ENCODE measurements at places on chromosomes 3 and 15.

DNA sequence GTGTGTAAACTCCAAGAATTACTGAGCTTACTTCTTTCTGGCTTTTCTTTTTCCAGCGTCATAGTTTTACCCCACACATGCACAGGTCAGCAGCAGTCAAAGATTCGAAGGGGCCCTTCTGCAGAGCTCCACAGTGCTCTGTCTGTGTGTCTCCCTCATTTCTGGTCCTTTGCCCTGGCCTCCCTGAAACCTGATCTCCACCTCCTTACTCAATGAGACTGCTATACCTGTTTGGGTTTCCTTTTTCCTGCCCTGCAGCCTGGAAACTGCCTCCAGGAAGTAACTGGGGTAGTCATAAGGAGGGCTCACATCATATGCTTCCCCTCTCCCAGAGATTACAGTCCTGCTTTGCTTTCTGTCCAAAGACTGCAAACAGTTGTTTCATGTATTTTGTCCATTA lies 82.8 kb upstream of the TNIK start:
- no peak for DNase-seq

DNA sequence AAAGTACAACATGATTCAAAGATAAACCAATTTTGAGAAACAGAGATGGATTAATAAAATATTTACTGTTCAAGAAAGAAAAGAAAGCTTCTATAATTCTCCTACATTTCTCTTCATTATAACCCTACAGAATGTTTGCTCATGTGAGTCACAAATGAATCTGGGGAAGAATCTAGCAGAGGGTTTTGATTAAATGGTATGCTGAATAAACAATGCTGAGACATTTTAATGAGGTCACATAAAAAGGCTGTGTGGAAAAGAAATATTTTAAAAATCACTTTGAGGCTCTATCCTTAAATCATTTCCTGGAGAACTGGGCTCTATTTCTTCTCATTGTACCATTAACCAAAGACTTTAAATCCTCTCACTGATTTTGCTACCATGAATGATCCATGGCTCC lies 727.7 kb downstream of the NTRK3 start:
- DNase-seq, result peak; percentile 6

DNA sequence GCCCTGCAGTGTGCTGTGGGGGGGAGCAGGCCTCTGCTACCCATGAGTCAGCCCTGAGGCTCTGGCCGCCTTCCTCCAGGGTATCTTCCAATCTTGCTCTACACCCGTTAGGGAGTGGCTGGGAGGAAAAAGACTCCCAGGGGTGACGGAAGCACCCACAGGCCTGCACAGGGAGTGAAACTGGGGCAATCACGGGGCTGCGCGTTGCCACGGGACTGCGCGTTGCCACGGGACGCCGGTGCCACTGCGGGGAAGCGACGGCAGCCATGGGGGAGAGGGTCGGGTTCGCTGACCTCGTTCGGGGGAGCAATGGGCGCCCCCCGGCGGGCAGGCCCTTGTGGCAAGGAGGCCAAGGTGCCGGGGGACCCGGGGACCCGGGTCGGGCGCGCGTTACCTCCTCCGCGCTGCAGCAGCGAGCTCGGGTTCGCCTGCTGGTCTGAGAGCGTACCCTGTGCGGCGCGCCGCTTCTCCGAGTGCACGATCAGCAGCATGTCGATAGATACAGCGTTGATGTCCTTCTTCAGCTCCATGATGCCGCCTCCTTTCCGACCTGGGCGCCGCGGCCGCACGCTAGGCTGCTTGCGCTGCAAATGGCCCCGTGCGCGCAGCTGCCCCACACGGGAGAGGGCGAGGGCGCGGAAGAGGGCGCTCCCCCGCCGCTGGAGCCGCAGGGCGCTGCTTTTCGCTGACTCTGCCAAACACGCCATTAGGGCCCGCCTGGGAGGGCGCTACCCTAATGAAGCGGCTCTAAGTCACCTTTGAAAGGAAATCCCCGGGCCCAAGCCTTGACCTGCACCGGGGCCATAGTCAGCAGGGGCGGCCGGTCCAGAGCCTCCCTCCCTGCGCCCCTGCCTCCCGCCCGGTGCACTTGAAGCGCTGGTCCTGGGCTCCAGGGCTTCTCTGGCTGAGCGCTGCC lies at the start of gene KY:
Gene KY (minus strand): TSS at position 592 of the 916 bp plus-strand sequence. CDS start 62 bp downstream, at position 530.
- no peak for DNase-seq

- peak; percentile 52 for DNase-seq
Measured at GRCh38 chr3:52529376-52530333, 4.0 kb downstream of the NT5DC2 start.

GRCh38 chr3:171586274-171586673 lies 126.1 kb upstream of the TNIK start:
- DNase-seq, result no peak

GRCh38 chr3:126616931-126617330 lies 38.0 kb downstream of the TXNRD3 start:
- DNase-seq, result no peak

- no peak for DNase-seq
Measured at GRCh38 chr3:57451150-57451846, 92.8 kb downstream of the DNAH12 start.

- DNase-seq, result no peak
Measured at GRCh38 chr3:150409512-150410310, 1.6 kb downstream of the TSC22D2 start.

GRCh38 chr3:123060054-123060453 lies 6.8 kb upstream of the PDIA5 start:
- DNase-seq, result no peak

- DNase-seq, result no peak
Measured at GRCh38 chr15:69790632-69791031, 307.1 kb downstream of the TLE3 start.

DNA sequence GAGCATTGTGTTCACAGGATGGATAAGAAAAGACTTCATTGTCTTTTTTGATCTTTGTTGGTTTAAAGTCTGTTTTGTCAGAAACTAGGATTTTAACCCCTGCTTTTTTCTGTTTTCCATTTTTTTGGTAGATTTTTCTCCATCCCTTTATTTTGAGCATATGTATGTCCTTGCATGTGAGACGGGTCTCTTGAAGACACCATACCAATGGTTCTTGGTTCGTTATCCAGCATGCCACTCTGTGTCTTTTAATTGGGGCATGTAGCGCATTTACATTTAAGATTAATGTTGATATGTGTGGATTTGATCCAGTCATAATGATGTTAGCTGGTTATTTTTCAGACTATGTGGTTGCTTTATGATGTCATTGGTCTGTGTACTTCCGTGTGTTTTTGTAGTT lies 687.0 kb downstream of the NAALADL2 start:
- DNase-seq, result no peak

GRCh38 chr3:152628496-152628895 lies 206.4 kb upstream of the P2RY1 start:
- DNase-seq, result no peak

DNA sequence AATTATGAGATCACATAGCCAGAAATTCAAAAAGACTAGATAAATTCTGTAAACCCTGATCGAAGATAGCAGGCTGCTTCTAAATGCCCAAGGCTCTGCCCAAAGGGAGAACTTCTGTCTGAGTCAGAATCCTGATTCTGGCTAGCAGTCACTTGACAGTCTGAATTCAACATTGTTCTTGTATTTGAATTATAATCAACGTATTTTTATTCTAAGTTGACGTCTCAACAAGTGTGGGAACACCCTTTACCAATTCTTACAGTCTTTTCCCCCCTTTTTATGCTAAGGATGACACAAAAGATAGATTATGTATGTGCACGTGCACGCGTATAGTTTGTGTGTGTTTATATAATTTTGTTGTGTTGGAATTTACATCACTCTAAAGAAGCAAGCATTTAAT lies 552.8 kb downstream of the NAALADL2 start:
- DNase-seq, result no peak

DNA sequence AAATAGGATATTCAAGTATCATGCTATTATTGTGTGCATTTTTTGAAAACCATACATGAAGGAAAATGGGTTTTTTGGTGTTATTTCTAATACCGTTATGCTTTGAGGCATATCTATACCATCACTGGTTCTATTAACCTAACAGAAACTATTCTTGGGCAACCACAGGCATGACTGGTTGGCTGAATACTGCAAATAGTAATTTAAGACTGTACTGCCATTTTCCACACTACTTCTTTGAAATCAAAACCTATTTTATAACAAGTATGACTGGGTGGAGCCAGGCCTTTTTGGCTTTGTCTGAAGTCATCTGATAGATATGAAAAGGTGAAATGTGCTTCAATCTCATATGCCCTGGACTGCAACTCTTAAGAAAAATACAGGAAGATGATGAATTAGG lies 115.1 kb downstream of the ULK4 start:
- DNase-seq, result no peak

- DNase-seq, result no peak
Measured at GRCh38 chr3:133836497-133837158, 31.0 kb downstream of the SRPRB start.

GRCh38 chr3:123423806-123424205 lies 25.1 kb downstream of the ADCY5 start:
- DNase-seq, result no peak

DNA sequence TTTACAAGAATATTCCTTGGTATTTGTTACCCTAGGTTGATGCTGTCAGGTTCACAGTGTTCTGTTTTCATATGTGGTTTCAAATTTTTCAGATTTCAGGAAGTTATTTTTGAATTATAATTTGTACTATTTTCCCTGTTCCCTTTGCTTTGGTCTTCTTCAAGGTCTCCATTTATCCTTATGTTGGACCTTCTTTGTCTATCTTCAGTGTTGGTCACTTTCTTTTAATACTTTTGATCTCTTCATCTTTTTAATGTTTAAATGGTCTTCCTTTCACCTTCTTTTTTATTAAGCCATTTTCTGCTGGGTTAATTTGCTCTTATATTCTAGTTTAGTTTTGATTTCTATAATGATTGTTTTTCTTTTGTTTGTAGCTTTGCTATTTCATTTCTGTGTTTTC lies 61.3 kb downstream of the KLHL25 start:
- DNase-seq, result no peak

- DNase-seq, result no peak
Measured at GRCh38 chr3:111284503-111285183, 213.0 kb downstream of the NECTIN3 start.

DNA sequence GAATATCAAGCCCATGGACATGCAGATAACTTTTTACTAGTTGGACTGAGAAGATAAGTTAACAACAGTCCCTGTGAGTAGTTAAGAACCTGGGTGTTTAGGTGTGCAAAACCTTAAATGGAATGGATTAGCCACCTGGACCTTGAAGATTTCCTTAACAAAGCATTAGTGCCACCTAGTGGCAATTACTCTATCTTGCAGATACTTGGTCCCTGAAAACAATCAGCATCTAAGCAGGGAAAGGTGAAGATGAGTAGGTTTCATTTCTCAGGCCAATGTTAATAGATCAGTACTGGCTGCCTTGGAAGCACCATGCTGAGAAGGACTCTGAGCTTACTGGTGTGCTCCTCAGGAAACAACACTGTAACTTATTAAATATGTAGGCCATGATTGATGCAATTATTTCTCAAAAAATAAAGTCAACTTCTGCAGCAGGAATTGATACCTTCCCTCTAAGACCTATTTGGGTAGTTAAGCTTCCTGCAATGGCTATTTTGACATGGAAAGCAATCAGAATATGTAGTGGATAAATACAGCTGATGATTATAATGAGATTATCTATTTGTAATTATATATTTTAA lies 329.4 kb downstream of the TBC1D5 start:
- peak; percentile 9 for DNase-seq

- DNase-seq, result no peak
Measured at GRCh38 chr15:101043011-101043410, 123.9 kb downstream of the LRRK1 start.

DNA sequence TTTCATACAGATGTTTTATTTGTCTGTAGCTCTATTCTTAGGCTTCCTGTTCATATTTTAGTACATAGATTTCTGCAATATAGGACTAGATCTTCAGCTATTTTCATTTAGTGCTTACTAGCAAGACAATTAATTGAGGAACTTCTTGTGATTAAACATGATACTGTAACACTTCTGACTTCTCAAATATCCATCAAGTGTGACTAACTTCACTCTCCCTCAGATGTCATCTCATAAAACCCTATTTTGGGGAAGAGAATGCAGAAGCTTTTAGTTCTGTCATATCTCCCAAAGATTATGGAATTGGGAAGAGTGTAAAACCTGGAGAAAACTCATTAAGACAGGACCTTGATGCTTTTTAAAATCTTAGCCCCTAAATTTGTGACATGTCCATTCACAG lies 28.6 kb upstream of the GOLIM4 start:
- no peak for DNase-seq

DNA sequence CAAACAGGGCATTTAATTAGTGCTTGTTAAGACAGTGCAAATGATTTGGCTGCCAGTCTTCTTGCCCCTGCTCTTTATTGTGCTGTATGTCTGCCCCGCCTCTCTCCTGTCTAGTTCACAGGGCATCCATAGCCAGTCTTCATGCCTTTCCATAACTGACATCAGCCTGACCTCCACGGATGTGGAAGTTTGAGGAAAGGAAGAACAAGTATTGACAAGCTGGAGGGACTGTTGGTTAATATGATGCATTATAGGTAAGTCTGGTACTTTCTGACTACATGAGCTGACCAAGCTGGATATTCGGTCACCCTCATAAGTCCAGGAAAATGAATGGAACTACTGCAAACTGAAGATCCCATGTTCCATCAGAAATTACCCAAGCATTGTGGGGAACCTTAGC lies 325.9 kb downstream of the TIGIT start:
- DNase-seq, result no peak

GRCh38 chr3:163939926-163940325 lies 1138.4 kb downstream of the SI start:
- no peak for DNase-seq

DNA sequence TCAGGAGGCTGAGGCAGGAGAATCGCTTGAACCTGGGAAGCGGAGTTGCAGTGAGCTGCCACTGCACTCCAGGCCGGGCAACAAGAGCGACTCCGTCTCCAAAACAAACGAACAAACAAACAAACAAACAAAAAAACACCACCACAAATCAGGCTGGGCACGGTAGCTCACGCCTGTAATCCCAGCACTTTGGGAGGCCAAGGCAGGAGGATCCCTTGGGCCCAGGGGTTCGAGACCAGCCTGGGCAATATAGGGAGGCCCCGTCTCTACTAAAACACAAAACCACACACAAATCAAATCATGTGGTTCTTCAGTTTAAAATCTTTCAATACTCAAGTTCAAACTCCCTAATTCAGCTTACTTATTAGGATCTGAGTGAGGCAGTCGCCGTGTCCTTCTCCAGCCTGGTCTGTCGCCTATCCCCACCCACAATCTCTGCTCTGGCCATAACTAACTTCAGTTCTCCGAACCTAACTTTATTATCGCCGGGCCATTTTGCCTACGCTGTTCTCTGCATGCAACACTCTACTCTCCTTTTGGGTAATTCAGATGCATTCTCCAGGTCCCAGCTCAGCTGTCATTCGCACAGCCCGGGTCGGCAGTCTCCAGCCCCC lies 660 bp upstream of the RTF1 start:
- no peak for DNase-seq

DNA sequence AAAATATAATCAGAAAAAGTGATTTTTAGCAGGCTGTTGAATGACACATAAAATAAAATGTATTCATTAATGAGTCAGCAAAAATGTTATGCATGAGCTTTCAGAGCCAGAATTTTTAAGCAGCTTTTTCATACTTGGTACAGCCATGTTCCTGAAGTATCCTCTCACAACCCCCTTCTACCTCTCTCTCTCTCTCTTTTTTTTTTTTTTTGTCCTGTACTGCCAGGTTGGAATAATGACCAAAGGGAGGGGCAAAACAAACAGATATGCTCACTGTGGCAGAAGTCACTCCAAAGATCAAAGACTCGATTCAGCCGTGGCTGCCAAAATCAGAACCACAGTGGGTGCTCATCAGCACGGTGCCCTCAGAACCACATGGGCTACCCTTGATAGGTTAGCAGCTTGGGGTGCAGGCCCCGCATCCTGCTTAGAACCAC lies 383.0 kb downstream of the ZBTB20 start:
- no peak for DNase-seq
